CD4-positive, CD25-positive, alpha-beta regulatory T cell (primary cell): ENCODE measurements at places on chromosomes 16 and 17.

DNA sequence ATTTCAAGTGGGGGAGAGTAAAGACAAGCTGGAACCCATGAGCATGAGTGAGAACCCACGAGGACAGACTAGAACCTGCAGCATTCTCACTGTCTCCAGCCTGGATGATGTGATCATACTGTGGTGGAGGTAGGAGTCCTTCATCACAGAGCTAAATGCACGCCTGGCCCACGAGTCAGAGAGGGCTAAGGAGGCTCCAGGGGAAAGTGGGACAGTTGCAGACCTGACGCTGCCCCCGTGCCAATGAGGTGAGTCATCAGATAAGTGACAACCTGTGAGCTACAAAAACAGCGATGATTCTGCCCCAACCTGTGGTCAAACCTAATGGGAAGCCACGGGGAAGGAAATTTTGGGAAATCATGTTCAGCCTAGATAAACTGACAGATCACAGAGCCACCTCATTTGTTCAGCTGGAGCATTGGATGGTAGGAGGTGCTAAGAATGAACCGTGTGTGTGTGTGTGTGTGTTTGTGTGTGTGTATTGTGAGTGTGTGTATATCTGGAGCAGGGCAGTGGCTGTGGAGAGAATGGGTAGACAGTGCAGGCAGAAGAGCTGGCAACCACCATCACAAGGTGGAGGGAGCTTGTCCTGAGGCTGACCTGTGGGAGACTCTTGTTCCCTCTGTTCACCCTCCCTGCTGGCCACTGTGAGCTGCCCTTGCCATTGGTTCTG, 131.8 kb downstream of the UTP18 start:
- DNase-seq: no peak

DNA sequence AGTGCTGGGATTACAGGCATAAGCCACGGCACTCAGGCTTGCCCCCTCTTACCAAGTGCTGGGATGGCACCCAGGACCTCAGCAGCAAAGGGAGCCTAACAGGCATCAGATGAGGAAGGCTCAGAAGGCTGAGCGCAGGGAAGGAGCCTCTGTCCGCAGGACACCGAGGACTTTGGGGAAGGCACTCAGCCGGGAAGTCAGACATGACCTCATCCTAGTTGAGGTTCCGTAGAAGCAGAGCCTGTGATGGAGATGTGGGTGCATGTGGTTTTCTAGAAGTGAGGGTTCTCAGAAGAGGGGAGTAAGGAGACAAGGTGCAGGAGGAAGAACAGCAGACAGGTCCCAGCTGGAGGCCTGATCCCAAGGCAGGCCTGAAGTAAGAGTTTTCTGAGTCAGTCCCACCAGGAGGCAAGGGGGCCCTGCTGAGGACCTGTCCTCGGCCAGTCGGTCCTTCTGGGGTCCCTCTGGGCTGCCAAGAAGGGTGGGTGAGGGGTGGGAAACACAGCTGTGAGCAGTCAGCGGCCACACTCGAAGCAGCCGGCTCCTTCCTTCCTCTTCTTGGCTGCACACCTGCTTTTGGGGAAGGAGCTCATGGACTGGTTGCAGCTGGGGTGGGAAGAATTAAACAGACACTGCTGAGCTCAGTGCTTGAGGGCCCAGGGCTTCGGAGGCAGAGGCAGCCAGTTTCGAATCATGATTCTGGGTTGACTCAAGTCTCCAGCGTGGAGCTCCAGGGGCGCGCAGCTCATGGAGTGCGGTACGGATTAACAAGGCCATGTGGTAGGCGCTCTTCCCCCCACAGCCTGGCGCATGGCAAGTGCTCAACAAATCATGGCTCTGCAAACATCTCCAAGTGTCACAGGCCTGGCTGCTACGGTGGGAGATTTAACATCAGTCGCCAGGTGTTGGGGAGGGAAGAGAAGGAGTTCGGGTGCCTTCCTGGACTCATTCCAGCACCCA, 38.9 kb upstream of the SNN start:
- no peak for DNase-seq

DNA sequence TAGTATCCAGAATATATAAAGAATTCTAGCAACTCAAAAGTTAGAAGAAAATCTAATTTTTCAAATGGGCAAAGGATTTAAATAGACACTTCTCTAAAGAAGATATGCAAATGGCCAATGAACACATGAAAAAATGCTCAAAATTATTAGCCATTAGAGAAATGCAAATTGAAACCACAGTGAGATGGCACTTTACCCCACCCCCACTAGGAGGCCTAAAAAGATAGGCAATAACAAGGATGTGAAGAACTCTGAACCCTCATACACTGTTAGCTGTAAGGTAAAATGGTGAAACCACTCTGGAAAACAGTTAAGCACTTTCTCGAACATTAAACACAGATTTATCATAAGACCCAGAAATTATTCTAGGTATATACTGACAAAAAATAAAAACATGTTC, 71.4 kb upstream of the IRX6 start:
- no peak for DNase-seq

- no peak for DNase-seq
Observed at GRCh38 chr17:70157151-70157550, 12.2 kb upstream of the KCNJ2 start.

GRCh38 chr17:39581759-39582085, 26.0 kb downstream of the NEUROD2 start:
- DNase-seq: no peak
